CD4-positive, alpha-beta T cell treated with Interferon gamma for 1 hour (primary cell): ENCODE measurements at places on chromosomes 7 and 10.

DNA sequence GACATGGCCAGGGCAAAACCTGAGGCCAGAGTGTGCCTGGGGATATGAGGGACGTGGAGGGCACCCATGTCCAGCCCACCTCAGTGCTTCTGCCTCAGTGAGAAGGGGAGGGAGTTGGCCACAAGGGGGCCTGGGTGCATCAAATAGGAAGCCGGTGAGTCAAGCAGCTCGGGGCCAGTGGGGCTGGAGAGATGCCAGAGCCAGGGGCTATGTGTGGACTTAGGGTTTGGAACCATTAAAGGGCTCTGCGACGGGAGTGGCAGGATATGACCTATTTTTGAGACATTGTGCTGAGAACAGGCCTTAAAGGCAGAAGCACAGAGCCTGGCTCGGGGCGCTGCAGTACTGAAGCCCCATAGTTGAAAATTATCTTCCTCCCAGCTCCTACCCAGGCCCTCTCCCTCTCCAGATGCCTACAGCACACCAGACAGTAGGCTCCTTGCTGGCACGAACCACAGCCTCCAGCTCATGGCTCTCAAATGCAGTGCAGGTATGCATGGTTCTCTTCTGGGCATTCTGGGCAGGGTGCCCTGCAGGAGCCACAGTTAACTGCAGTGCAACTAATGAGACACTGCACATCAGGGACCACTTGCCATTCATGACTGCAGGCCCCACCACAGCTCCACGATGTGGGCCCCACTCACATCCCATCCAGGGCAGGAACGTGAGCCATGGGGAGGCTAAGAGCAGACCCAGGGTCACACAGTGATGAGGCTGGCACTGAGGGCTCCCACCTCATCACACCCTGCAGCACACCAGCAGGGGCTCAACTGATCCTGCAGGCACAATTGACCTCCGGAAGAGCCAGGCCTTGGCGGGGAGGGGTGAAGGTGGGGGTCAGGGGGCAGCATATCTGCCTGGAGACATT, 7.2 kb upstream of the PGAM2 start:
- peak; percentile 44 for DNase-seq

- DNase-seq, result no peak
Measured at GRCh38 chr7:18013936-18014335, 13.7 kb downstream of the PRPS1L1 start.

DNA sequence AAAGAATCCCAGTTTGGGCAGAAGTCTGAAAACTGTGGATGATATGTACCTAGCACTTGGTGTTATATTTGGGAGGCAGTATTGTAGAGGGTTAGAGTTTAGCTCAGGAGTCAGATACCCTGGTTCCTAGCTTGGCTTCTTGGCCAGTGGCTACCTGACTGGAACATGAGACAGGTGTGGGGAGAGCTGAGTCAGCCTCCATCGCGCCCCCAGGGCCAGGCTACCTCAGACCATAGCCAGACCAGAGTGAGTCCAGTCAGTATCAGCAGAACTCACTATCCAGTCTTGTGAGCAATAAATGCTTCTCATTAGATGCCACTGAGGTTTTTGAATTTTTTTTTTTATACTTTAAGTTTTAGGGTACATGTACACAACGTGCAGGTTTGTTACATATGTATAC, 26.0 kb downstream of the CYP3A5 start:
- DNase-seq, result no peak

DNA sequence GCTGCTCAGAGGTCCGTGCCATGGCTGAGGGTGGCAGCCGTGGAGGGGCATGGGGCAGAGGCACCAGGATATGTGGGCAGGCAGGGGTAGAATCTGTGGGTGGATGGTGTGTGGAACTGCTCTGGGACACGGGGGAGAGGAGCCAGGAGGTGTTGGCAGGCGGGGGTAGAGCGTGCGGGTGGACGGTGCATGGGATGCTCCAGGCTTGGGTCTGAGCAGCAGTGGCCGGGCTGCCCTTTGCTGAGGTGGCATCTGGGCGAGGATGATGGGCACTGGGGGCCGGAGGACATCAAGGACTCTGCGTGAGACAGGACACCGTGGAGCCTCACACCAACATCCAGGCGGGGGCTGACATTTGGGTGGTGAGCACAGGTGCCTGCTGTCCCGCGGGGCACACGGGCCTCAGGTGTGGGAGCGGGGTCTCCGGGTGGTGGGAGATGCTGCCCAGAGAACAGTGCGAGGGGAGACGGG, 46.2 kb downstream of the JAKMIP3 start:
- no peak for DNase-seq

GRCh38 chr10:71290806-71291527, 28.1 kb upstream of the SLC29A3 start:
- DNase-seq, result no peak

DNA sequence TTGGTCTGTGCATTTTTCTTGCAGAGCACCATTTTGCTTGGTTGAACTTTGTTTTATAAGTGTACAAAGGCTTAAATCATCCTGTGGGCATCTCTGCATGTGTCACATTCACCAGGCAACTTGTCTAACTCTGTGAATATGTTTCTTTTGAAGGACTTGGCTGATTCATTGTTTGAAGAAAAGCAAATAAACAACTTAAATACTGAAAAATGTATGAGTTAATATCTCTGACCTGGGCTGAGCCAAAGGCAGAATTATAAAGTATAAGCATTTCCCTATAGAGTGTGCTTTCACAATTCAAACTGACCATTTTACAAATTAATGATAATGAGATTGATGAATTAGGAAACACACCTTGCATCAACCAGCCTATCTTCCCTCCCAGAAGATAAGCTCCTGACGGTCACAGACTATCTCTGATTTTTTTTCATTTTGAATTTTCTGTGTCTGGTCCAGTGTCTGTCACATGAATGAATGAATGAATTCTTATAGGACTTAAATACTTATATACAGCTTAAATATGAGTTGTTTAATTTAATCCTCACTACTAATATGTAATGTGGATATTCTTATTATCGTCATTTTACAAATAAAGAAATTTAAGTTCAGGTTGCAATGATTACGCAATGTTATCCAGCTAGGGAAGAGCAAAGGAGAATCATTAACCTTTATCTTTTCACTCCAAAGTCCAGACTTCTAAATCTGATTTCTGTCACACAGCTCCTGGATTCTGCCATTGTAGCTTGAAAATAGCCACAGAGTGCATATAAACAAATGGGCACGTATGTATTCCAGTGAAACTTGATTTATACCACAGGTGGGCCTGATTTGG, 182.0 kb upstream of the PHYHIPL start:
- no peak for DNase-seq

DNA sequence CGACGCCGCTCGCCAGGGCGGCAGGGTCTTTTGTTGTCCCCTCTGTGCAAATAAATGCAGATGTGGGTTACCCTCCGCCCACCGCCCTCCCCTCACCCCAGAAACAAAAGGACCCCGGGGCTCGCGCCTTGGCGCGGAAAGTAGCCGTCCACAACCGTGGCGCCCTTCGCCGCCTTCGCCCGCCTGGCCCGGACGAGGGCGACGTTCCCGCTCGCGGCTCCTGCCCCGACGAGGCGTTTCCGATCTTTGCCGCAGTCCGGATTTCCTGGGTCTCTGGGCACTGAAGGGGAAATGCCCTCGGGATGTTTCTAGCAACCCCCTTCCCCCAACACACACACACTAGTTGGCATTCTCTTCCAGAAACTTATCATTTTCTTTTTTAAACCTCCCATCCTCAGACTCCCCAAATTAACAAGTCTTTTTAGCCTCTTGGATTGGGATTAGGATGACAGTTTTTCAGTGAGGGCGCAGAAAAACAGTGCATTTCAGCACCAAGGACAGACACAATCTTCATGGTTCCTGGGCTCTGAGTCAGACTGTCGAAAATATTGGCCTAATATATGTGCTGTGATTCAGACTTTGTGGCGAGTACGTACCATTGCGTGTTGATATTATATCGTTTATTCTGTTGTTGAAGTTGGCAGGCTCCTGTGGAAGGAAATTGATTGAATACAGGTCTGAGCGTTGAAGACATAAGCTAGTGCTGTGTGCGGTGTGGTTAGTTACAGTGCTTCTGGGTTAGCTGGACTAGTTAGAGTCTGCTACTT, 771 bp downstream of the PHYHIPL start:
- no peak for DNase-seq

DNA sequence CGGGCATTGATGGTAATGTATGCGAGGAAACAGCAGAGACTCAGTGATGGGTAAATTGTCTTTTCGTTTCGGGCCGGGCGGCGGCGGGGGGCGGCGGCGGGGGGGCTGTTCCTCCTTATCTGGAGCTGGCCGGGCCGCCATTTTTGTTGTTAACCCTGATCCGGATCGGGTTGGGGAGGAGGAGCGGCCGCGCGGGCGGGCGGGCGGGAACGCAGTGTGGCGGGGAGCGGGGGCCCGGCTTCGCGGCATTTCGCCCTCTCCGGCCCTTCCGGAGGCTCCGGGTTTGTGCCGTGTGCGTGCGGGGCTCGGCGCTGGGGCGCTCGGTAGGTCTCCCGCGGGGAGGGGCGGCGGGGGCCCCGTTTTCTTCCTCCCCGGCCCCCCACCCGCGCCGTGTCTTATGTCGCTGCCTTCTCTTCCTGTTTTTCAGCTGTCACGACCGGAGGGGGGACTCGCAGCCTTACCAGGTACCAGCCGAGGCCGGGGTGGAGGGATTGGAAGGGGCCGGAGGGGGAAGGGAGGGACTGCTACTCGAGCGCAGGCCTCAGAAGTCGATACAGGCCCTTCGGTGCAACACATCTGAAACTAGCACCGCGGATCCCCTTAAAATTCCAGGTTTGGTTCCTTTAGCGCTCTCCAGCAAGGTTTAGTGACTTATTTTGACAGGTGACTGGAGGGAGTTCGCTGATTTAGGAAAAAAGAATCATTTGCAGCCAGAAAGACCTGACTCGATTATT, 820 bp downstream of the WAC start:
- DNase-seq, result peak; percentile 63

DNA sequence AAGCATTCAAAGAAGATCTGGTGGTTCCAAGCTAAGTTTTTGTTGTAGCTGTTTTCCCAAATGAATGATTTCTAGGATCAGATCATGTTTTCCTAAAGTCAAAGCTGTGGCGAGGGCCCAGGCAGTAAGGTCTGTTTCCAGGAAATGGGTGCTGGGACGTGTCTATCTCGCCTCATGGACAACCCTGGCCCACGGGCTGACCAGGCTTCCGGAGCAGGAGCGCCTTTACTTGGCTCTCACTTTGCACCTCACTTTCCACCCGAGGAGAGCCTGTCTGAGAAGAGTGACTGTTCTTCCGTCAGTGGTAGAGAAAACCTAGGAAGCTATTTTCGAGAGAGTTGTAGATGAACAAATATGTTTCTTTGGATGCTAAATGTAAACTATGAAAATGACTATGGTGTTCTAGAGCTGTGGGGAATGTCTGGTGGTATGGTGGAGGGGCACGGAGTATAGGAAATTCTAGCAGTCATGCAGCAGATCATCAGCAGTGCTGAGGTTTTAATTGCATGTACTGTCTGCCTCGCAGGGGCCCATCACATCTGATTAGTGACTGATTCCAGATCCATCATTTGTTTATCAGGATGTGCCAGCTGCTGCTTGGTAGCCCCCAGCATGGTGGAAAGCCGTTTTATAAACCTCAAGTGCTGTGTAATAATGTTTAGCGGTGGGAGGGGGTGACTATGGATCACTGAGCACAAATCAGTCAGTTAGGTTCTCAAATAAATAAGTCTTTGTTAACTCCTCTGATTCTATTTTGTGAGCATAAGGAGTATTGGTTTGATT, 66.6 kb downstream of the VWC2 start:
- no peak for DNase-seq

GRCh38 chr7:30420662-30421061, 57.9 kb downstream of the NOD1 start:
- DNase-seq, result no peak

GRCh38 chr7:35258125-35258867, 4.4 kb upstream of the TBX20 start:
- no peak for DNase-seq

- no peak for DNase-seq
Measured at GRCh38 chr10:102230264-102230860, 4.3 kb downstream of the ELOVL3 start.

DNA sequence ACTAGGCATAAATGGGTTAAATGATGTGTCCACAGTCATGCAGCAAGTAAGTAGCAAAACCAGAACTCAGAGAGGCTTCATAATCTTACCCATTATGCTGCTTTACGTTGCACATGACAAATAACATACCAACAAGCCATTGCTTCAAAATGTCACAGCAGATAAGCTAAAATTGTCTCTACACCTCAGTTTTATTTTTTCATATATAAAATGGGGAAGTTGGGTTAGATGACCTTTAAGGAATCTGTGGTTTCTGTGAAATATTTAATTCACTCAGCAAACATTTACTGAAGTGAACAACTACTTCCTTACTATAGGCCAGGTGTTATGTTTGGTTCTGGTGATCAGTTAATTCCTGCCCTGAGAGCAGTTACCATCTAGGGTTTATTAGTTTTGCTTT, 2.2 kb upstream of the ASCC1 start:
- DNase-seq, result no peak
